ENCODE measurements at places on chromosomes 7 and 10. TPM values are rescaled to one million over a fixed set of nuclear protein-coding genes. Genes with fewer than 3 reads are reported as not detected.

FAM25A gene
- total RNA-seq = not detected

TLX1 gene
- total RNA-seq = not detected

OR2A1 gene
- total RNA-seq = not detected

DNA sequence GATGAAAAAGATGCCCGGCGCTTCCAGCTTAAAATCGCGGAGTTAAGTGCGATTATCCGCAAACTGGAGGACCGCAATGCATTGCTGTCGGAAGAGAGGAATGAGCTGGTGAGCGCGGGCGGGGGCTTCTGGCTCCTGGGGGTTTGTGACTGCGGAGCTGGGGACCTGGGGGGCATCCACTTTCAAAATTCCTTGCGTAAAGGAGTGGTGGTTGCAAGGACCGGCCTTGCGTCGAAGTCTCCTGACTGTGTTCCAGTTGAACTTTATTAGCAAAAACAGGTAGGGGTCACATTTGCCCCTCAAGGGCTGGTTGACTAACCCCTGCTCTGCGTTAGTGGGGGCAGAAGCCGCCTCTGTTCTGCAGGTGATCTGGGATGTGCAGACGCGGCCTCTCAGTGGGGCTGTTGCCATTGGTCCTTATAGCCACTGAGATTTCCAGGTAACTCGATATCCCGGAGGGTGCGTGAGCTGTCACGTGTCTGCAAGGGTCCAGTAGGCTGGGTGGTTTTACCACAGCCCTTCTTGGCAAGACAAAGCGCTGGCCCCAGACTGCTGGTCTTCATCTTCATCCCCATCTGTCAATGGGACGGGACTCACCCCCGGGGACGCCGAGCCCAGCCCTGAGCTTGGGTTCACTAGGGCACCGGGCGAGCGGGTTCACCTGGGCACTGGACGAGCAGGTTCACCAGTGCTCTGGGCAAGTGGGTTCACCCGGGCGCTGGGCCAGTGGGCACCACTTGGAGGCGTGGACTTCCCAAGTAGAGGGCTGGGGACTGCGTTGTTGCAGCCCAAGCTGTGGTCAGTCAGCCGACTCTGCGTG lies 51.5 kb upstream of the DPYSL4 start:
- peak; percentile 67 for DNase-seq

- no peak for DNase-seq
Observed at GRCh38 chr7:33039903-33040292, 22.7 kb downstream of the NT5C3A start.

DNA sequence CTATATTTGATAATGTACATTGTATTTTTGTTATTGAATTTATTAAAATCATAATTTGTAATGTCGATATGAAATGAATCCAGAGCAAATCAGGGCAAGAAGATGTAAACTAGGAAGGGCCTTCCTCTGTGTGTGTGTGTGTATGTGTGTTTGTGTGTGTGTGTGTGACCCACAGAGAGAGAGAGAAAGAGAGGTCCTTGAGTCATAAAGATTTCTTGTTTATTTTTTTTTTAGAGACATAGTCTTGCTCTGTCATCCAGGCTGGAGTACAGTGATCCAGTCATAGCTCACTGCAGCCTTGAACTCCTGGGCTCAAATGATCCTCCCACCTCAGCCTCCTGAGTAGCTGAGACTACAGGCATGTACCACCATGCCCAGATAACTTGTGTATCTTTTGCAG lies 50.7 kb downstream of the INPP5F start:
- DNase-seq = no peak

DKK1 gene
- 28.9 TPM for total RNA-seq

DNA sequence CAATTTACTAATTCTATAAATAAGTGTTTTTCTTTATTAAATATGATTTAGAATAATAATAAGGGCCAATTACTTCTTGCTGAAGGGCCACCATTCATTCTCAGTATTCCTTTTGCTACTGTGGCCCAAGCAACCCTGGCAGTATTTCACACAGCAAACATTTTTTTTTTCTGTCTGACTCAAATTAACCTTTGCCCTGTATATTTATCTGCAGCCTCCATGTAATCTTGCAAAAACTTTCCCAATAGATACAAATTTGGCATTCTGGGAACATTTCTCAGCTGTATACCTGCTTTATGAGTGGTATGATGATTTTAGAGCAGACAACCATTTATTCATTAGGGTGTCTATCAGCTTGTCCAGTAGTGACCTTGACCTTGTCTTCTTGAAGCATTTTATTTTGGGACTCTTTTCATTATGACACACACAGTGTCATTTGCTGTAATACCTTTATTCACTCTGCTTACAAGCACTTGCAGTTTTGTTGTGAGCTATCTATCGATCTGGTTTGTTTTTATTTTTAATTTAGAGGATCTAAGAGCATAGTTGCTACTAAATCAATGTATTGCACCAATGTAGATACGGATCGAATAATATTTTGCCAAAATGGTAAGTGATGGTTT lies 159.7 kb upstream of the PLXDC2 start:
- DNase-seq = no peak

DNA sequence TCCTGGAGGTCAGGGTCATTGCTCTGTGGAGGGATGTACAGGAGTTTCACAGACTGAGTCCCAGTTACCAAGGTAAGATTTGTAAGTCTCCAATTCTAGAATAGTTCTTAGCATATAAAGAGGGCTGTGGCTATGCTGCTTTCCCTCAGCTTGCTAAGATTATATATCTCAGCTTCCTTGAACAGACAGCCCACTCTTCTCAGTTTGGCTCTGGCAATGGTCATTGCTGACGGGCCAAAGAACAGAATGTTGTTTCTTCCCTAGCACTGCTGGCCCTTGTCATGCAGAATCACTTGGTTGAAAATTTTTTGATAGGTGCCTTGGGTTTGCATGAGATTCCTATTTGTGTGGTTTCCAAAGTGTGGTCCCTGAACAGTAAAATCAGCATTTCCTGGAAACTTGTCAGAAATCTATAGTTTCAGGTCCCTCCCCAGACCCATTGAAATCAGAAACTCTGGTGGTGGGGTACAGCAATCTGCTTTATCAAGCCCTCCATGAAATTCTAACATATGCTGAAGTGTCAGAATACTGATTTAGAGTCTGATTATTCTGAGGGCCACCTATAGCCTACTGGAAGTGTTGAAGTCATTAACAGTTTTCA lies 38.2 kb downstream of the NRBF2 start:
- no peak for DNase-seq

MOGAT3 gene
- not detected for total RNA-seq

- DNase-seq = peak; percentile 28
Observed at GRCh38 chr7:45662540-45663166, 88.5 kb downstream of the ADCY1 start.

GRCh38 chr7:128167042-128167701 lies 73.9 kb upstream of the LEP start:
- peak; percentile 76 for DNase-seq

RADIL gene
- total RNA-seq = 27.0 TPM

VWDE gene
- 11.8 TPM for total RNA-seq

GRCh38 chr7:74275401-74275881 lies 13.8 kb upstream of the CLIP2 start:
- peak; percentile 91 for DNase-seq

- no peak for DNase-seq
Observed at GRCh38 chr7:156380261-156380660, 260.3 kb upstream of the RNF32 start.

DNA sequence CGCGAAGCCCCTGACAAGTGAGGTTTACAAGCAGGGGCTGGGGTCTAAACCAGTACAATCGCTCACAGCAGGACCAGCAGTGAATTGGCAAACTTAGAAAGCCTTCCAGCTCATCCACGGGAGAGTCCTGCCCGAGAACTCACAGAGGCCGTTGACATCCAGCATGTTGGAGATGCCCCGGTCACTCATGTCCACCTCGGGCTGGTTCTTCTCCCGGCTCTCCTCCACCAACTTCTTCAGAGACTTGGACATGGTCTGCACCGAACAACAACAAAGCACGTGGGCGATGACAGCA lies 447 bp downstream of the RSU1 start:
- DNase-seq = no peak

DNA sequence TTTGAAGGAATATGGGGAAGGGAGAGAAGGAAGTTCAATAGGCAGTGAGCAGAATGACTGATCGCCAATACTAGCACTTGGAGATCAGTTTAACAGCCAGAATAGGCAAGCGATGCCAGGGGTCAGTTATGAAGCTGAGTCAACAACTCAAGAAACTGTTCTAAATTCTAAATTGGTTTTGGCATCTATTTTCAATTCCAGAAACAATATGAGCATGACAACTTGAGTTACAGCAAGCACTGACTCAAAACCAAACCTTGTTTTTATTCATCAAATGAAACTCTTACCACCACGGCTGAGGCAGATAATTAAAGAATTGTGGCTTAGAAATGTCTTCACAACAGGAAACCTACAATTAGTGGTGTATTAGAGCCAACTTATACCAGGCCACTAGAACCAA lies 180.5 kb upstream of the ASAH2 start:
- no peak for DNase-seq

NPSR1 gene
- not detected for total RNA-seq

- DNase-seq = peak; percentile 64
Observed at GRCh38 chr7:155344270-155344617, 46.6 kb downstream of the INSIG1 start.

NUTM2B gene
- 0.27 TPM for total RNA-seq

DNA sequence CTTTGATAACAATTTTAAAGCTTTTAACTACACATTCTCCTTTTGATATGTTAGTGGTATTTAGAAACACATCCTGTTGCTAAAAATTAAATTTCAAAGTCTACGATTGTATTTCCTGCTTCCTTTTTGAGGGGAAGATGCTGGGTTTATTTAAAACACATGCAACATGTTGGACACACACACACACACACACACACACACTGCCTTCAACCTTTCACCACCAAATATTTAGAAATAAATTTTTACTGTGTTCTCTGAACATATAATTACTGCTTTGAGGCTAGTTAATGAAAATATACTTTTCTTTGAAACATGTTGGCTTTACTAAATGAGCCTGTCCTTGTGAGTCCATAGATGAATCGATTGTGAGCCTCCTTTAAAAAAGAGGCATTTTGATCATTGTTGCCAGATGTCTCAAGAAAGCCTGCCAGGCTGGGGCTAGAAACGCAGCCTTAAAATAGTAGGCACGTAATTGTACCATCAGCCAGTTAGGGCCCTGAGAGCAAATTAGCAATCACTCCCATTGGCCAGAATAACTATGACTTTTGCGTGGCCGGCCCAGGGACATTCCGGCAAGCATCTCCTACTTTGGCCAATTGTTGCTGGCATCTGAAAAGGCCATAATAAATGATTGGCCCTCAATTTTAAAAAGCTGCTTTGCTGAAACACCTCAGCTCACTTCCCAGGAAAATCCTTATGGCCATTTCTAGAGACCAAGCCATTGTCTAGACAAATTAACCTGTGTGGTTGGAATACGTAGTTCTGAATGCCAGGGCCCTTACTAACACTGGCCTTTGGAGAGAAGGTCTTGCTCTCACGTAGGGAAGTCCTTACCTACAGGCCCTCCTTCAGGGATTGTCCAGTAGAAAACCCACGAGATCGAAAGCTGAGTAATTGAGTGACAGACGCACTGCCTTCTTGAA lies 9.9 kb upstream of the TEX36 start:
- DNase-seq = no peak

DNA sequence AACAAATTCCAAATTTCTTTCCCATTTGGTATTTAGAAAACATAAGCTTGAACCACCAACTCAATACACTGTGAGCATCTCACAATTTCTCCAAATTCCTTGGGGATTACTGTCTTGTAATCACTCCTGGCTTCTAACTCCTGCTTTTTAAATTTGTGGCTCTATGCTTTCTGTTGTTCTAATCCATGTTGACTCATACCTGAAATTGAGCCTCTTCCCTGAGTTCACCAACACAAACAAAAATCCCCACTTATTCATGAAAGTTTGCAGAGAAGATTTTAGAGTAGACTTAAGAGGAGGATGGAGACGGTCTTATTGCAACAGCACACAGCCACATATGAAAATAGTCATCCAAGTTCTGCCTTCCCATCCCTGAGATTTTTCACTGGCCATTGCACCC lies 252.5 kb downstream of the PTEN start:
- no peak for DNase-seq

DNA sequence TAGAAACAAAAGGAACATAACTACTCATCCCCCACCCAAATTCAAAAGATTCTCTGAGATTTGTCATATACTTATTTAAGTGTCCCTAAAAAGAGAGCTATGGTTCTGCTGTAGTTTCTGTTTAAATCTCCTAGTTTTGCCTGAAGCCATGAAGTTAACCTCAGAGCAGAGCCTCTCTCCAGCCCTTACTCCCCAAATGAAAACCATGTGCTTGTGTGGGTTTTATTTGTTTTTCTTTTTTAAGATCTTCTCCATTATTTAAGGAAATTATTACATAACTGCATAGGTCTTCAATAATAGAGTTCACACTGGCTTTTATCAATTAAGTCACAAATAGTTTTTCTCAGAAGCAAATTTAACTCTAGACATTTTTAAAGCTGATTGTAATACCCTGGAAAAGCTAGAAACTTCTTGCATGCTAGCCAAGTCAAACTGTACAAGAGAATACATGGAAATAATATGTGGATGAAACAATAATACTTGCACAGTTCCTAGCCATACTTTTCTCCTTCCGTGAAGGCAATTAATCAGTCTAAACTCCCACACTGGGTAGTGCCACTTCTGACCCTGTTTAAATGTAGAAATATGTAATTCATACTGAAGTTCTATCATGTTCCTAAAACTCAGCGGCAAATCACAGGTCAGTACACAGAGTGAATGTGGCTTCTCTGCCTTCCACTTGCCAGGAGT lies 579.7 kb downstream of the SUGCT start:
- no peak for DNase-seq

- peak; percentile 35 for DNase-seq
Observed at GRCh38 chr7:1818575-1819258, 148.6 kb downstream of the ELFN1 start.

GRCh38 chr7:129423700-129424410 lies 10.4 kb upstream of the STRIP2 start:
- DNase-seq = no peak
